Inflammatory macrophage (primary cell): ENCODE measurements at places on chromosomes 11 and 22.

DNA sequence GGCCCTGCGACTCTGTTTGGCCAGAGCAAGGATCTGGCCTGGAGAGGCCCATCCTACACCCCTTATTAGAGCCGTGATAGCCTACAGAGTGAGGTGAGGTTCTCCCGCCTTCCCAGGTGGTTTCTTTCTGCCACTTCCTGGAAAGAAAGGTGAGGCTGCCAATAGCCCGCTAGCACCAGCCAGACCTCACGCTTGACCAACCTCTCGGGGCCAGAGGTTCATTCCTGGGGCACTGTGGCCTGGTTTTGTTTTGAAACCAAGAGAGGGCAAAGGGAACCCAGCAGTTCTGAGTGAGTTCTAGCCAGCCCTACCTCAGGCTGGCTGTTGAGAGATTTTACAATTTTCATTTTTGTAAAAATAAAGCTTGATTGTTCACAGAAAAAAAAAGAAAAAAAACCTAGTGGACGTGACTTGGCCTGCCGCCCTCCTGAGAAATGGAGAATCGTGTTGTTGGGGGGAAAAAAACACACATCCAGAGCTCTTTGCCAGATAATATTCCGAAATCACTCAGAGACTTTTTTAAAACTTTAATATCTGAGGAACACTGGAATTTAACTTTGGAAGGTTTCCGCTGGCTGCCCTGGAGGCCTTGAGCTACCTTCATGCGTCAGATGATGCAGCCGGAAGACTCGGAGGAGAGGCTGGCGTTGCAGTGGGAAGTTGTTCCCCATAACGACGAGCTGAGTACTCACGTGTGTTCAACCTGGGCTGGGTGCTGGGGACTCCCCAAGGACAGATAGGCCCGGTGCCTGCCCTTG, 84.5 kb downstream of the BCR start:
- no peak for DNase-seq

GRCh38 chr11:61012737-61013215, 41.3 kb downstream of the CD6 start:
- no peak for DNase-seq

DNA sequence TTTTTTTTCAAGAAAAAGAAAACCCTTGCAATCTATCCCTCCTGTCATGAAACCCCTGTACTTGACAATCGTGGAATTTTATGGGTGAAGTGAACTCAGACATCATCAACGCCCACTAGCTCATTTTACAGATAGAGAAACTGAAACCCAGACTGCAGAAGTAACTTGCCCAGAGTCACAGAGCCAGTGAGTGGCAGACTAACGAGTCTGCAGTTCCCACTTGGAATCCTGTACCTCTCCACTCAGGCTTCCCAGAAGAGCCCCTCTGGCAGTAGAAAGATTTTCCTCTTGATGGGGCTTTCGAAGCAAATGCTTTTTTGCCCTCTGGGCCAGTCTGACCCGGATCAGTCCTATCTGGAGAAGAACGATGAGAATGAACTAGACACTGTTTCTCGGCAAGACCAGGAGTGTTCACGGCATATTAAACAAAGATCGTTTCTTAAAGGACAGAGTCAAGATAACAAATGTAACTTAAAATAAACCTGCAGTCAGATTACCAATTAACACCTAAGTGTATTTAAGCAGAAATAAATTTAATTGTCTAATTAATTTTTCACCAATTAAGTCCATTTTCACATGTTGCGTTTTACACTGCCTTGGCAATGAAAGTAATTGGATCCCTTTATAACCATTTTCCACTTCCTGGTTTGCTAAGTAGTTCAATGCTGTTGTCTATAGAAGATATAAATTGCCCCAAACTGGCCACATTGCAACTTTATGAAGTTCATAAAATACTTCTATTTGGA, 61.3 kb upstream of the CREB3L1 start:
- no peak for DNase-seq

- no peak for DNase-seq
Observed at GRCh38 chr11:44177905-44178304, 82.4 kb downstream of the EXT2 start.

DNA sequence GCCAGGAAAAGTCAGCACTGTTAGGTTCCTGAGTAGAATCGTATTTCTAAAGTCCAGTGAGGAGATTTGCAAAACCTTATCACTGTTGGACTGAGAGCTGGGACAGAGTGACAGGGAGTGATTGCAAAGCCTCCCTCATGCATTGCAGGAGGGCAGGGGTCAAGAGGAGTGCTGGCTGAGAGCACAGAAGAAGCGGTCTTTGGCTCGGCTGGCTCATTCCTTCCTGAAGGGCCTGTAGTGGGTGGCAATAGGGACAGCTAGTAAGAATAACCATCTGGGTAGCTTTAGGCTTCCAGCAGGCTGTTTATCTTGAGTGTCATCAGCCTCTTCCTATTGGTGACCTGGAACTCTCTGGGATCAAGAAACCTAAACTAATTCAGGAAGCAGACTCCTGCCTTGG, 53.4 kb downstream of the CD44 start:
- peak; percentile 41 for DNase-seq

DNA sequence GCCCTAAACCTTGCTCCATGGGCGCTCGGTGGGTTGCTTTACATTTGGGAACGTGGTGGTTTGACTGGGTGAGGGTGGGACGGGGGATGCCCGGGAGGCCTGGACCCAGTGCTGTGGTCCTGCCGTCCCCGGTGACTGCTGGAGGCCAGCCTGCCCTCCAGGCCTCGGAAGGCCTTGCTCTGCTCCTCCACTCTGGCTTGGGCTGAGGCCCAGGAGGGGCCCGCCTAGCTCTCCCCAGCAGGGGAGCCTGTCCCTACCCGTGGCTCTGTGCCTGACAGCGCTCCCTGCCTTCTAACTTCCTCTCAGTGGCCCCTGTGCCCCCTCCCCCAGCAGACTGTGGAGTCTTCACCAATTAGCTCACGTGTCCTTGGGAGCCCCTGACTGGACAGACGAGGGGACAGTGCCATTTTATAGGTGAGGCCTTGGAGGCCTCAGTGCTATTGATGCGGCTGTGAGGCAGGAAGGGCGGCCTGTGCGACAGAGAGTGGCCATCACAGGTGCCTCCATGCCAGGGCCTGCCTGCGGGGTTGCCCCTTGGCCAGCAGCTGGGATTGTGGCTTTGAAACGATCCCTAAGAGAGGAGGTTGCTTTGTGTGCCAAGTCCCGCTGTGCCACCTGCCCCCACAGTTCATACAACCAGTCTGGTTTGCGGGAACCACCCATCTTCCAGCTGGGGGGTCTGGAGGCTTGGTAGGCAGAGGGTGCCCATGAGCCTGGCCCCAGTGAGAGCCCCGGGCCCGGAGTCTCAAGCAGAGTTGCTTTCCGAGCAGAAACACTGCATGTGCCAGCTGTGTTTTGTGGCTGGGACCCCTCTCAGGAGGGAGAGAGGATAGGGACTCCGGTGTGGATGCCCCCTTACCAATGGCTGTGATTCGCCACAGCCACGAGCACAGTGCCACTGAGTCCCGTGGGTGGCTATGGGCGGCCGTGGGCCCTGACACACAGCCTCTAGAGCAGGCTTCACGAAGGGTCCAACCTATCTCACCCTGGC, 17.7 kb downstream of the TPCN2 start:
- DNase-seq = no peak

DNA sequence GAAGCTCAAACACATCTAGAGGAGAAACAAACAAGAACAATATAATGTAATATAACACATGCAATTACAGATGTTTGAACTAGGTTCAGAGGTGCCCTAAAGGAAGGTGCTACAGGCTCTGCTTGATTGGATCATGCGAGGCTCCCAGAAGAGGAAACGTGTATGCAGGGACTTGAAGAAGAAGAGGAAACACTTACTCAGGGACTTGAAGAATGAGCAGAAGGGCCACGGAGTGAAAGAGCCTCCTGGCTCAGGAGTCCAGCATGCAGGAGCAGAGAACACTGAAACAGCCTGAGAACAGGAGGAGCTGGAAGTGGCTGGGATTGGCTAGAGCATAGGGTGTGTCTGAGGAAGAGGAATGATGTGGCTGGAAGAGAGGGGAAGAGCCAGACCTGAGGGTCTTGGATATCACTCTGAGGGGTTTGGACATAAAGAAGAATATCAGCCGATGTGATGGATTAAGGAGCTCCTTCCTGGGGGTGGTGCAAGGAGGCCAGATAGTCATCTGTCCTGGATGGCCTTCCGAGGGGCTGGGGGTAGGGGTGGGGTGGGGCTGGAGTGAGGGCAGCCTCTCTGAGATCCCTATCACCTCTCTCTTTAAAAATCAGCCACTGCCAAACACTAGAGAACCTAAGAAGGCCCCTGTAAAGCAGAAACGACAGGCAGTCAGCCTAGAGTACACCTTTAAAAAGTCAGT, 16.8 kb downstream of the FZD4 start:
- DNase-seq = no peak

- no peak for DNase-seq
Observed at GRCh38 chr11:88101881-88102597, 73.2 kb downstream of the RAB38 start.

- DNase-seq = peak; percentile 74
Observed at GRCh38 chr11:95577716-95578460, 211.7 kb downstream of the FAM76B start.

DNA sequence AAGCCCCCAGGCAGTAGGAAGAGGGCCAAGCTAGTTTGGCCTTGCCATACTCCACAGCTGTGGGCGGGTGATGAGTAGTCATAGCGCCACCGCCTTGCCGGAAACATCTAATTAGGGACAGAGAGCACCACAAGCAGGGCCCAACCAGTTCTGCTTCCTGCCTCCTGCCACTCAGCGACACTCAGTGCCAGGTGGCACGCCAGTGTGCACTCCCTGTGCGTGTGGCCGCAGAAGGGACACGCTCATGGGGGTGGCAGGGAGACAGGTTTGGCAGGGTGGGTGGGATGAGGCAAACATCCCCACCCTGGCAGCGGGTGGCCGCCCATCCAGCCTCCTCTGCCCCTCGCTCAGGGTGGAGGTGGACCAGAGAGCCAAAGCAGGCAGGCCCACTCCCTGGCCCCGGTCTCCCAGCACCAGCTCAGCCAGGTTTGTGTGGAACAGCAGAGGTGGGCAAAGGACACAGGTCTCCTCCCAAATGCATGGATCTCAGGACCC, 4.9 kb downstream of the OVOL1 start:
- peak; percentile 64 for DNase-seq

- DNase-seq = no peak
Observed at GRCh38 chr11:10263929-10264328, 30.1 kb downstream of the SBF2 start.

GRCh38 chr11:120867531-120867930, 156.4 kb upstream of the TBCEL start:
- DNase-seq = no peak

DNA sequence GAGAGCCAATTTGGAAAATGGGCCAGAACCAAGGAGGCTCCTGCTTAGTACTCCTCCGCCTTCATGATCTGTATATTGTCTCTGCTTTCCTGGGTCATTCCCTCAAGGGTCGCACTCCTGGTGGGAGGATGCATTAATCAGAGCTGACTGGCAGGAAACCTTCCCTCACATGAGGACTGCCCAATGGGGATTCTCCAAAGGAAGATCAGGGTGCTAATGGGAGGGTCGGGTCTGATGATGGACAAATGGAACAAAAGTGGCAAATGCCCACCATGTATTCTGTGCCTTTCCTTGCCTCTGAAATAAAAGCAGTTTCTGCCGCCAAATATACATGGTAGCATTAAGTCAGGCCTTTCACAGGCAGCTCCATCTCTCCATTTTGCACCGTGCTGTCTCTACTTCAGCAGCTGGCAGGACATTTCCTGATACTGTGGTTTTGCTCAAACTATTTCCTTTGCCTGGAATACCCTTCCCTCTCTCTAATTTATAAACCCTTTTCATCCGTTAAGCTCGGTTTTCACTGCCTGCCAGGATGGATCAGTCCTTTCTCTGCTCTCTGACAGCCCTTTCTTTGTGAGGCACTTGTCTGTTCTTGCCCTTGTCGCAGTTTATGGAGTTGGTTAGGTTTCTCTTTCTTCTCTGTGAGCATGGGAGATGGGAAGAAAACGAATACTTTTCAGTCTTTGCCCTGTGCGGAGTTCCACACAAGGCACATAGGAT, 13.5 kb downstream of the SREBF2 start:
- DNase-seq = no peak

GRCh38 chr11:130787973-130788570, 128.2 kb downstream of the SNX19 start:
- DNase-seq = no peak

DNA sequence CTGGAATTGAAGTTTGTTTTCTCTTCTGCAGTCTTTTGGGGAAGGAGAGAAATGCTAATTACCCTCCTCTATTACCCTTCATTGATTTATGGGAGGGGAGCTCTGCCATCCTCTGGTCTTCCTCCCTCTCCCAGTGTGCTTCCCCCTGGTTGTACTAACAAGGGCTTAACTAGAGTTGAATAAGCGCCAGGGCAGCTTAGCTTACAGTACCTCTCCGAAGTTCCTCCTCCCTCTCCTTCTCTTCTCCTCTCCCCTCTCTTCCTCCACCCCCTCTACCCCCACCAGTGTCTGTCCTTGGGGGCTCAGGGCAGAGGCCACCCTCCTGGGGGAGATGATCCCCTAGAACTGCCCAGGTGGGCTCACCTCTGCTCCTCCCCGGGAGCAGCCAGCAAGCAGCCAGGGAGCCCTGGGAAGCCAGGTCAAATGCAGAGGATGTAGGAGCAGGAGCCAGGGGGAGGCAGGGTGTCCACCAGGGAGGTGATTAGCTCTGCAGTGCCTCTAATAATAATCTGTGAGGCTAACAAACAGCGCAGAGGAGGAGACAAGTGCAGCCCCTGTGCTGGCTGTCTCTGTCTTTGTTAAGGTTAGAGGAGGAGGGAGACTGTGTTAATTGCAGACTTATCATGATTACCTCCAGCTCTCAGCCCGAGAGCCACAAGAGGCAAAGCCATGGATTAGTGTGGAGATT, 191.6 kb upstream of the CADM1 start:
- no peak for DNase-seq

DNA sequence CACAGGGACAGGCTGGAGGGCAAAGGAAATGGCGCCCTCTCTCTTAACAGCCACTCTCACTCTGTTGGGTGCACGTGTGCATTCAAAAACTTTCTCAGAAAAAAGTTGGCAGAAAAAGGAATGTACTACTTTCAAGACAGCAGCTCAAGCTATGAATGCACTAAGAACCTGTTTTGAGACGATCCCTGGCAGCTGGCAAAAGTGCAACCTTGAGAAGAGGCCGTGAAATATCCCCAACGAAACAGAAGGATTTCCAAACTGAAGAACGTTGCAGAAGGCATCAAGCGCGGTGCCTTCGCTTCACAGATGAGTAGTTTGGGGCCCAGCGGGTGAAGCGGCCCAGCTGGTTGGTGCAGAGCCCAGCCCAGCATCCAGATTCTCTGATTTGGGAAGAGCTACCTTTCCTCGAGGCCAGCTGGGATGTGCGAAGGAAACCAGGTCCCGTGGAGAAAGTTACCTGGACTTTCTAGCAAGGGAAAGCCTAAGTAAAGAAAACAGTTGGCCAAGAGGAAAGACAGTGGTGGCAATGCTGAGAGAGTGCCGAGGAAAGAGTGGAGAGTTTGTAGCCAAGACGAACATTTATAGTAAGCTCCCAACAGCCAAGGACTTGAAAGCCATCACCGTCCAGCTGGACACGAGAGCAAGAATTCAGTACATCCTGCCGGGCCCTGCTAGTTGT, 16.3 kb downstream of the IFT27 start:
- DNase-seq = no peak

GRCh38 chr11:7004482-7004881, 15.7 kb downstream of the ZNF214 start:
- peak; percentile 90 for DNase-seq

GRCh38 chr11:32332990-32333319, 102.4 kb downstream of the WT1 start:
- DNase-seq = no peak
